GM19239 (cell line): ENCODE measurements at places on chromosomes 3 and 15.

DNA sequence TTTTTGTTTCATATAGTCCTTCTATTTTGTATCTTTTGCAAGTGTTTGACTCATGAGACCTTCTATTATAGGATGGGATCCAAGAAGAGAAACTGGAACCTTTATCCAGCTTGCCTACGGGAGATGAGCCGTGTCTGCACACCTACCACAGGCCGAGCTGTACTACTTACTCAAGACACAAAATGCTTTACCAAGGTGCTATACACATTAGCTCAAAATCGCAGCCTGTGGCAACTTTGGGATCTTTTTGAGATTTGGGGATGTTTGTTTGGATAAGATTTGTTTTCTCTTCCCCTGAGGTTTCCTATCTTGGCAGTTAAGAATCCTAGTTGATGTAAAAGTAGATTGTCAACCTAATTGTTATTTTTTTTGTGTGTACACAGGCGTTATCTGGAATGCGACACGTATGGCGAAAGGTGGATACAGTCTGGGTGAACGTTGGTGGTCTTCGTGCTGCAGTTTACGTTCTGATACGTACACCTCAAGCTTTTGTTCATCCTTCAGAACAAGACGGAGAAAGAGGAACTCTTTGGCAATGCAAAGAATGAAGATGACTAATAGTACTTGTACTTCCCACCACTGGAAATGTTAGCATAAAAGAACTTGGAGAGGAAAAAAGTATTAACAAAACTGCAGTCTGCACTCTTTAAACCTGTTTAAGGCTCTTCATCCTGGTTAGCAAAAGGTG lies 13.1 kb upstream of the SETD5 start:
- DNase-seq: no peak

- DNase-seq: no peak
These were observed 123.2 kb downstream of the RTP4 start for GRCh38 chr3:187491371-187491770.

DNA sequence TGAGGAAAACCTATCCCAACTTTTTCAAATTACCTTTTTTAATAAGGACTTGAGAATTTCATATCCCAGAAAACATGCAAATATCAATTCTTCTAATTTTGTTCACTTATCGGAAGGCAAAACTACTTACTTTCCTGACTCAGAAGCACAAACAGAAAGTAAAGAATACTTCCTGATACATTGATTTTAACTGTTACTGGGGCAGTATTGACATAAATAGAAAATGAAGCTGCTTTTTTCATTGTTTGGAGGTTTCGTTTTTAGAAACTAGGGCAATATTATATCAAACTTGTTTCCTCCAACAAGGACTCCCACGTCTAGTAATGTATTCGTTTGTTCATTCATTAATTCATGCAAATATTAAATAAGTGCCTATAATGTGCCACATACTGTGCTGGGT lies 19.1 kb downstream of the PAQR9 start:
- no peak for DNase-seq

GRCh38 chr15:82966671-82967071 lies 14.2 kb upstream of the HOMER2 start:
- DNase-seq: peak; percentile 17

GRCh38 chr15:45393851-45394250 lies 15.5 kb upstream of the GATM start:
- no peak for DNase-seq

DNA sequence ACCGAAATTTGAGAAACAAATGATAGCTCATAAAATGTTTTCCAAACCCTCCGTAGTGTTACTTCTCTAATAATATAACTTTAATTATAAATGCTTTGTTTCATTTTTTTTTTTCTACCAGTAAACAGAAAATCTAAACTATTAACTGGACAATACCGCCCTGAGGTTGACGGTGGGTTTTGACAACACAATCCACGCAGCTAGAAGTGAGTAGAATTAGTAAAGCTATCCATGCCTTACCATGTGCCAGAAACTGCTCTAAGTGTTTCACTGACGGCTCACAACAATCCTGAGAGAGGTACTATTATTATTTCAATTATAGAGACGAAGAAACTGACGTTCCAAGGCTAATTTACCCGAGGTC lies 410 bp downstream of the NDUFAF1 start:
- DNase-seq: no peak

- no peak for DNase-seq
These were observed 25.0 kb upstream of the LOXL1 start for GRCh38 chr15:73901126-73901810.

DNA sequence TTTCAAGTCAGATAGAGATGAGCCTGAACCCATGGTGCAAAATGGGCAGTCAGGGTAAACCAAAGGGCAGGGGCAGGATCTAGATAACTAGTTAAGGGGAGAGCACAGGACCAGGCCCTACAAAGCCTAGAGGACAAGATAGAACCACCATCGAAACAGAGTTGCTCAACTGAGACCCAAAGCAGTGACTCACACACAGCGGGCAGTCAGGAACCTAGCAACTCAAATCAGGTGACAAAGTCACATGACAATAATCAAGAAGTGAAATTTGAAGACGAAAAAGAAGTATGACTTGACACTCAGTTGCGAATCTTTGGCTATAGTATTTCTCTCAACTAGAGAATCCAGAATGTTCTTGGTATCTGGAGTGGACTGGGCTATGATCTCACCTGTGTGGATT lies 136.0 kb upstream of the PTPRG start:
- no peak for DNase-seq

DNA sequence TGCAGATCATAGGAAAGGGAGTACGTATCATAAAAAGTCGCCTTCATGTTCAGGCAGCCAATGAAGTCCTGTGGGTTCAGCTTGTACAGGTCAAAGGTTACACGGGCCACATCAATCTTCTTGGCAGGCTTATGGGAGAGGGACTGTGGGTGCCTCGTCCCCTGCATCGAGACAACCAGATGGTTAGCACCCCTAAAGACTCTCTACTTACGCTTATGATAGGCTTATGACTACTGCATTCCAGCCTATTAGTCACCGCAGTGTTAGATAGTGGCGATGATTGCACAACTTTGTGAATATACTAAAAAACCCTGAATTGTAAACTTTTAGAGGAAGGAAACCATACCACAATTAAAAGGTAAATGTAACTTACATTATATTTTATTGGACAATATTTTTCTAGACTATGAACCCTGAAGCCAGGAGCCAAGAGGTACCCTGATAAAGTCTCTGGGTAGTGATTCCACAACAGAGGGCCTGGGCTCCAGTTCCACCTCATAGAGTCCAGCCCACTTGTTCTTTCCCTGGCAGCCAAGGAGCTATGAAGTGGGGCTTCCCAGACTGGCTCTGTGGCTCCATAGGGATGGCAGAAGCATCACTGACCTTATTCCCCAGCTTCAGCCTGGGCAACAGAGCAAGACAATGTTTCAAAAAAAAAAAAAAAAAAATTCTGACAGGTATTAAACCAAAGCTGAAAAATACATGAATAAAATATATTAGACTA lies 2.5 kb upstream of the FANCD2 start:
- DNase-seq: no peak
